ENCODE measurements at places on chromosomes 5 and 9.

DNA sequence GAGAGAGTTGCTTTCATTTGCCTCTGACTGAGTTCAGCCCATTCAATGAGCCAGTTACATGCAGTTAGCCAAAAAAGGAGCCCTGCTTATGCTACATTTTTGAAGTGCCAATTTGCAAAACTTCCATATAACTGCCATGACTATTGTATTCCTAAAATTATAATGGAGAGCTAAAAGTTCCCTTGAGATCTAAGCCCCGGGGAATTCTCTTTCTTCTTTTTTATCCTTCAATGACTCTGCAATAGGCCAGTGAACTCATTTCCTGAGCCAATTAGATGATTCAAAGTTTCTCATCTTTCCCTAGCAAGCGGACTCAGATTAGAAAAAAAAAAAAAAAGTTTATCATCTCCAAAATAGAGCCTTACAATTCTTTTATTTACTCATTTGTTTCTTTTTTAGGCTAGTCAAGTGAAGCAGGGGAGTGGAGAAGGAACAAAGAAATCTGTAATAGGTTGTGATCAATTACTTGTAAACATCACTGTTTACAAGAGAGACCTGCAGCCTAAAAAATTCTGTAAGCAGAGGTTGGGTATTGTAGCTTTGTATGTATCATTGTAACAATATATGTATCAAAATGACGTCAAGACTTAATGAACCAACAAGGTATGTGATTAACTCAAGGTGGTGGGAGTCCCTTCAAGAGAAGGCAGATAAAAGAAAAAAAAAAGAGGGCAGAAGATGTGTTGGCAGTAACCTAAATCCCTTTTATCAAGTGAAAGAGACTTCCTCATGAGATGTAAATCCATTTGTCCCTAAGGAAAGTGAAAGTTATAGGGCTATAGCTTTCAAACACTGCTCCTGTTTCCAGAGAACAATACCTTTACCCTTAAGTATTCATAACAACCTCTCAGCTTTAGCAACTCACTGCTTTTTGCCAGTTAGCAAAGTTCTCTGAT is 48.7 kb upstream of the HOMER1 start:
- peak; percentile 51 for DNase-seq

GRCh38 chr5:108730617-108731340 is 16.9 kb upstream of the FER start:
- no peak for DNase-seq

- no peak for DNase-seq
These were observed 165.2 kb upstream of the ST8SIA4 start for GRCh38 chr5:101068298-101068697.

DNA sequence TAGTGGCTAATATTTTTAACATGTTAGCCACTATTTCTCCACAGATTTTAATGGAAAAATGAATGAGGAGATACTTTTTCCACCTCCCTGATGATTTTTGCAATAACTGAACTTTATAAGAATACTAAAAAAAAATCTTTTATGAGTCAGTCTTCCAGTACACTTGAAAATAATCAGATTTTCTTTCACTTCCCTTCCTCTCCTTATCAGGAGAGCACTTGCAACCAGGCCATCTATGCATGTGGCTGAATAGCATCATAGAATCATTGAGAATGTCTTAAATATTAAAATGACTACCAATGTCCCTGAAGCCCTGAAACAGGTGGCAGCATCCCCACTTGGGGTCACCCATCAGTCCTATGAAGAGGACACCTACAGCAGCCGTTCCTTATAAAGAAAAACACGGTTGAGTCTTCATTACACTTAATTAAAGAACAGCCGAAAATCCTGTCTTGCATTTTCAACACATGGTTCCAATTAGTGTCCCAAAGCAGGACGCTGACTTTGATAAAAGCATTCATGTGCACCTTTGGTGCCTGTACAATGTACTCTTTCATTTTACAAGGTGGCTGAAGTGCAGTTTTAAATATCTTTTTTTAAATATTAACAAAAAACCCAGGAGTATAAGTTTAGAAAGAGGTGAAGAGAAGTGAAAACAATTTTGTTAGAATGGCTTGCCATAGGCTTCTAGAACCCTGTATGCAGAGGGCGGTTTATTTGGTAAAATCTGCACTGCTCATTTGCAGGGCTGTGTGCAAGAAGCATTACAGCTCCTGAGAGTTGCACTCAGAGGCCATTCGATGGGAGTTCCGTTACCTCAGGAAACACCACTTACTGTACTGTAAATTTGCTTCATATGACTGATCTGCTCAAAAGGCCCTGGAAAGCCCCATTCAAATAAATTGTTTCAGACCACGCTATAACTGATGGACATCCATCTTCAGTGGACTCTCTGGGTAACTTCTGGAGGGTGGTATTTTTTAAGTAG is 106.9 kb upstream of the VCAN start:
- no peak for DNase-seq

DNA sequence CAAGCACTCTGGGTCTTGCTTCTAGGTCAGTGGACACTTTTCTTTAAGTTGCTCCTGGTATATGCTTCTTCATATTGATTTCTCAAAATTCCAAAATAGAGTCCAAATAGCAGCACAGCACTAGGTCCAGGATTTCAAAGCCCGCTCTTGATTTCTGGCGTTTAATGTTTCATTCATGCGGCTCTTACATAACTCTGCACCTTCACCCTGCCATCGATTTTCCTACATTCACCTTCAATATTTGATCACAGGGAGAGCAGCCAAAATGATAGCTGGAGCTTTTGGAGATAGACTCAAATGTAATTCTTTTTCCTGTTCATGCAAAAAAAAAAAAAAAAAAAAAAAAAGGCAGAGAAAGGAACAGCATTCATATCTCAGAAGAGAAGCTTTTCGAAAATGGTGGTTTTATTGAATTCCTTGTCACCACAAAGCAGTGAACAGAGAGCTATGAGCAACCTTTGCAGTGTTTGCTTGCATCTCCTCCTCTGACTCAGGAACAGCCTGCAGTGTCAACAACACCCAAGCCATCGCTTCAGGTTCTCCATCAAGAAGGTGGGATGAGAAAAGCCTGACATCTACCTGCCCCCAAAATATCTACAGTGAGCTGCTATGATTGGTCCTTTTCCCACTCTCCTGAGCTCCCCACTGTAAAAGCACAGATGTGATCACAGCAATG is 97.8 kb downstream of the MED10 start:
- no peak for DNase-seq

DNA sequence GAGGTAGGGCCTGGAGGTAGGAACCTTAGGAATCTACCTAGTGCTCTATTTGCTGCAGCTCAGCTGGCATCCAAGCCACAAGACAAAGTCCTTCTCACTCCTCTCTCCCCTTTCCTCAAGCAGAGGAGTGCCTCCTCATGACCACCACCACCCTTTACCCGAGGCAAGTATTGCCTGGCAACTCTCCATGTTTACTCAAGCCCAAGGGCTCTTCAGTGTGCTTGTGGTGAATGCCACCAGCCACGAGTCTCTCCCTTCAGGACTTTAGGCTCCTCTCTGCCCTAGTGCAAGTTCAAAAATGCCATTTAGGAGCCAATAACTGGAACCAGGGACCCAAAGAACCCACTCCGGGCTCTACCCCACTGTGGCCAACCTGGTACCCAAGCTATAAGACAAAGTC is 514.5 kb upstream of the RGMB start:
- DNase-seq: no peak

- DNase-seq: no peak
These were observed 19.8 kb downstream of the JADE2 start for GRCh38 chr5:134545070-134545868.

DNA sequence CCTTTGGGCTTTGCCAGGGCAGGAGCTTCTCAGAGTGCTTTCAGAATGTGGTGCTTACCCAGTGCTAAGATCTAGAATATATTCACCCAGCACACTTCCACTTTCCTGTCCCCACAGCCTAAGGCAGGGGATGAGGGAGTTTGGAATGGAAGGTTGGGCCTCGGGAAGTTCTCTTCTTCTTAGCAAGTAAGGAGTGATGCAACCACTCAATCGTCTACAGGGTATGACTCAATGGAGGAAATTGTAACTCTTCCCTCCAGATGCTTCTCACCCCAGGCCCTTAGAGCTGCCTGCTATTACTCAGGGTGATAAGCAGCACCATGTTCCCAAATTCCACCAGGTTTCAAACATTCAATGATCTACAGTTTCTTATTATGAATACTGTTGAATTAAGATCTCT is 30.8 kb upstream of the AGGF1 start:
- DNase-seq: peak; percentile 72

- no peak for DNase-seq
These were observed 22.3 kb downstream of the SLC1A3 start for GRCh38 chr5:36628695-36629094.

GRCh38 chr5:66306105-66306843 is 162.2 kb downstream of the SREK1 start:
- peak; percentile 89 for DNase-seq

DNA sequence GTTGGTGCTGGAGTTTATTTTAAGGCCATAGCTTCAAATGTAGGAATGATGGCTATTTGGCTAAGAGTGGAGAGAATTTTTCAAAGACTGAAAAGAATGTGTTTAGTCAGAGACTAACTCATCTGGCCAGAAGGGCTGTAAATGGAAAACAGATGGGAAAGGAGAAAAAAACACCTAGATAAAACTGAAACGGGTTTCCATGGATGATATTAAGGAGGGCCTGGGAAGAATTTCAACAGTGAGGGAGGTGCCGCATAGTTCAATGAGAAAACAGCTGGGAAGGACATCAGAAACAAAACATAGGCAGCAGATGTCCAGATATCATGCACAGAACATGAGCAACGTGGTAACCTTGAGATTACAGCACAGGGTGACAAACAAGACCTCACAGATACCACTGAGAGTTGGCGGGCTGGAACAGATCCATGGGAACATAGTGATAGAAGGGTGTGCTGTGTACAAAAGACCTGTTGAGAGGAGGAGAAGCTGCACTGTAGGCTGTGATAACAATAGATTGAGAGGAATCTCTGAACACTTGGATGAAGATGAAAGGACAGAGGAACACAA is 31.2 kb upstream of the RAD23B start:
- peak; percentile 84 for DNase-seq

DNA sequence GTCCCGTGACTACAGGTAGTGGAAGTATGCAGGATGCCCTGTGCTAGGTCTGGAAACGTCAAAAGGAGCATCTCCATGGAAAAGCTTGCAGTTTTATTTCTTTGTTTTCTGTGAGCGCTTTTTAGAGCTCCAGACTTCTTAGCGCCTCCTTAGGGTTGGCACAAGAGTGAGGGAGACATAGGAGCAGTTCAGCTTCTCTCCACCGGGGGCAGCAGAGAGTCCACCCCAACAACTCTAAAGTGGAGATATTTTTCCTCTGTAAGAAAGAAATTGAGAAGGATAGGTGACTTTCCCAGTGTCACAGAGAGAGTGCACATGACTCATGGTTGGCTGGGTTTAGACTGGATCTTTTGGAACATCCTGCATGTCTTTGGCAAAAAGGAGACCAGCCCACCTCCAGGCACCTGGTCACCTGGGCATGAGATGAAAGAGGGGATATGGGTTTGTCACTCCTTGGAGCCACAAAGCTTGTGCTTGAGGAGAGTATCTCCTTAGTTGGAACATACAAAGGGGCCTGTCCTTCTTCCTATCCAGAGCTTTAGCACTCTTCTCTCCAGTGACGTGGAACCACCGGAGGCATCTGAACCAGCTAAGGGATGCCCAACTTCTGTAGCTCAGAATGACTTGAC is 637.7 kb downstream of the SEMA5A start:
- DNase-seq: peak; percentile 13

- no peak for DNase-seq
These were observed 85.4 kb downstream of the TMEM167A start for GRCh38 chr5:82991678-82992323.

GRCh38 chr9:88429595-88430430 is 41.6 kb downstream of the SPIN1 start:
- no peak for DNase-seq

GRCh38 chr9:135604437-135605237 is 34.7 kb downstream of the GLT6D1 start:
- no peak for DNase-seq

DNA sequence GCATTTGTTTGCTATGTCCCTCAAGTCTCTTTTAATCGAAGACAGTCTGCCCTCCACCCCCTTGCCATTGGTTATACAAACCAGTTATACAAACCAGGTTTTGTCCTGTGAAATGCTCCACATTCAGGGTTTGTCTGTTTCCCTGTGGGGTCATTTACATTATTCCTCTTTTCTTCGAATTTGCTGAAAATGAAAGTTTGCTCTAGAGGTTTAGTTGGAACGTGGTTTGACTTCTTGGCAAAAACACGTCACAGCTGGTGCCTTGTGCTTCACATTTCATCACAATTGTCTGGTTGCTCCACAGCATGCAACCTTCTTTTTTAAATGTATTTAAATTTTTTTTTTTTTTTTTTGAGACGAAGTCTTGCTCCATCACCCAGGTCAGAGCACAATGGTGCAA is 4.2 kb upstream of the HAVCR2 start:
- DNase-seq: no peak

DNA sequence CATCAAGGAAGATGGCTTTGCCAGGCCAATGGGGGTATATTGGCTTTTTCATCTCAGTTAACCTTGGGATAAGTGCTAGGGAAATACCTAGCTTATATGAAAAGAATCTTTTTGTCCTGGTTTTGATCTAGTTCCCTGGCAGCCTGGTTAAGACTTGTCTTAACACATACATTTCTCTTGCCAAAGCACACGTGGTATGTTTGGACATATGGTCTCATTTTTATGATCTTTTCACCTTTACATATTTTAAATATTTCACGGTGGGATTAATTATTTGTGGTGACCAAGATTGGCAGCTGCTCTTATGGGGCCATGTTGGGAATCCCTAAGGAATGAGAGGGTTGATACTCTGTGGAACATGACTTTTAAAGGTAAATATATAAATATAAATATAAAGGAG is 312.5 kb downstream of the NPR3 start:
- no peak for DNase-seq

DNA sequence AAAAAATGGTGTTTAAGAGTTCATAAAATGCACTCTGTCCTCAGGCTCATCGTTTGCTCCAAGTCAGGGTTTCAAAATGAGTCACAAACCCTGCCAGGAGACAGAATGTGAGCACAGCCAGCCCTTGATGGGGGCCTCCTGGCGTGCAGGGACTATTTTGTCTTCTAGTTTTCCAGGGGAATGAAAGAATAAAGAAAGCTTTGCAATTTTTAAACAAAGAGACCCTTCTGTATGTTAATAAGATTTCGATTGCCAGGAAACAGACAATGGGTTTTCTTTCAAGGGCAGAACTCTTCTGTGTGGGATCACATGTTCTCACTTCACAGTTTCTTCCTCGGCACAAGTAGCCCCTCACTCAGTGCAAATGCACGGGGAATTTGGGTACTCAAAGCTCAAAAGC is 121.4 kb upstream of the C6 start:
- DNase-seq: no peak
